Uterus (tissue), 4 donors: ENCODE measurements at places on chromosomes 11 and 22. TPM values are rescaled to one million over a fixed set of nuclear protein-coding genes. Genes with fewer than 3 reads are reported as not detected.

CHKB gene
- 75.6 TPM for total RNA-seq

RAB39A gene
- 0.26 TPM for total RNA-seq

SEPTIN5 gene
- 9.4 TPM for total RNA-seq

SEC14L6 gene
- 4.0 TPM for total RNA-seq

- H3K36me3 ChIP-seq, result no peaks in the 10 kb centered on the region
- no peaks in the 10 kb centered on the region for H3K4me1 ChIP-seq
- no peak overlapping the region for H3K27ac ChIP-seq
- DNase-seq, result no peak
Observed at GRCh38 chr11:77519847-77520246, 46.0 kb upstream of the PAK1 start.

DNA sequence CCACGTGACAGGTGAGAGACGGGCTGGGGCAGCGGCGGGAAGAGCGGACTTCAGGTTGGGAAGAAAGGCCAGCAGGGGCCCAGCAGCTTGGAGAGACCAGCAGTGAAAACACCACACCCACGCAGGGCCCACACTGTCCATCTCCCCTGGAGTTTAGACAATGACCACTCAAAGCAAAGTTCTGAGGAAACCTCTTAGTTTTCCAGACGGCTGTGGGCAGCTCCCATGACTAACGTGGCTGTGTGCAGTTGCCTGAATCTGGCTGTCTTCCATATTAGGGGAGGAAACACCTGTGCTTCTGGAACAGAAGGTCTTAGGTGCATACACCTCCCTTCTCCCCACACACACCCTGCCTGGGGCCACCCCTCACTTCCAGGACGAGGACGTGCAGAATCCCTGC, 70.6 kb upstream of the TTLL12 start:
- H3K4me3 ChIP-seq, result no peak overlapping the region
- no peak for DNase-seq
- H3K36me3 ChIP-seq, result no peaks in the 10 kb centered on the region
- H3K27me3 ChIP-seq, result no peaks in the 10 kb centered on the region
- H3K4me1 ChIP-seq, result no peaks in the 10 kb centered on the region

DNA sequence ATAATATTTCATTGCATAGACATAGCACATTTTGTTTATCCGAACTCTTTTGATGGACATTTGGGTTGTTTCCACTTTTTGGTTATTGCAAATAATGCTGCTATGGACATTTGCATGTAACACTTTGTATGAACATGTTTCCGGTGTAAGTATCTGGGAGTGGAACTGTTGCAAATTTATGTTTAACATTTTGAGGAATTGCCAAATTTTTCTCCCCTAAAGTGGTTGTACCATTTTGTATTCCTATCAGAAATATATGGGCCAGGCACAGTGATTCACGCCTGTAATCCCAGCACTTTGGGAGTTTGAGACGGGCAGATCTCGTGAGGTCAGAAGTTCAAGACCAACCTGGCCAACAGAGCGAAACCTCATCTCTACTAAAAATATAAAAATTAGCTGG, 16.0 kb downstream of the QSER1 start:
- no peaks in the 10 kb centered on the region for H3K4me1 ChIP-seq
- H3K4me3 ChIP-seq, result no peak overlapping the region
- no peak overlapping the region for H3K27ac ChIP-seq
- H3K27me3 ChIP-seq, result no peaks in the 10 kb centered on the region
- no peak for DNase-seq

DNA sequence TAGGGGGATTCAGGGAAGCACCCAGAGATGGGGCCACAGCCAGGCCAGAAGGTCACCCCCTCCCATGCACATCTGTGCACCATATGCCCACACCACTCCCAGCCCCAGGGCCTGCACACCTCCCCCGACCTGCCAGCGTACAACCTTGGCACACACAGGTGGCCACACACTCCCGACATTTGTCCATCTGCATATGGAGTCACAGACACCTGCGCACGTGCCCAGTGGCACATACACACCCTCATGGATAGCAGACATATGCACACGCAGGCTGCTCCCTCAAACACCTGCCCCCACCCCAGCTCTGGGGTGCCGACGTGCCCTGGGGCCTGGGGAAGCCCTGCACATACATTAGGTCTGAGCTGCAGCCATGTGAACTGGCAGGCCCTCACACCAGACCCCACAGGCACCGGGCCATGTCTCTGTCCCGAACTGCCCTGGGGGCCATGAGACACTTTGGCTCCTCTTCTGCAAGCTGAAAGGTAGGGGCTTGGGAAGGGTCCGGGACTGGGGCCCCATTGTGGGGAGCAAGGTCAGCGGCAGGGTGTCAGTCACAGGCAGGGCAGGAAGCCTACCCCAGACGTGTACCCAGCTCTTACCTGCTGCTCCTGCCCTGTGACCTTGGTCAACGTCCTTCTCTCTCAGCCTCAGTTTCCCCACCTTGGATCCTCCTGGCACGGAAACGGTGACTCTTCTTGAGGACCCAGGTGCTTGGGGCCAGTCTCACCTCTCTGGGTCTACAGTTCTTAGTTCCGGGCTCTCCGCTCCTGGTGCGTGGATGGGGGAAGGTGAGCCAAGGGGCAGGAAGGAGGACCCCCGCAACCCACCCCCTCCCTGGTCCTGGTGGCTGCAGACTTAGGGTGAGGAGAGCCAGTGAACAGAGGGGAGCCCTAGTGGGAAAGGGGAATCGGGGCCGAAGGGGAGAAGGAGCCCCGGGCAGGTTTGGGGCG, 579 bp upstream of the CABP7 start:
- H3K4me3 ChIP-seq, result no peak overlapping the region
- no peaks in the 10 kb centered on the region for H3K4me1 ChIP-seq
- no peak overlapping the region for H3K27ac ChIP-seq

GRCh38 chr11:9884601-9885000, 220.7 kb downstream of the SWAP70 start:
- DNase-seq, result no peak
- no peak overlapping the region for H3K4me3 ChIP-seq
- H3K4me1 ChIP-seq, result no peaks in the 10 kb centered on the region
- H3K36me3 ChIP-seq, result no peaks in the 10 kb centered on the region

DNA sequence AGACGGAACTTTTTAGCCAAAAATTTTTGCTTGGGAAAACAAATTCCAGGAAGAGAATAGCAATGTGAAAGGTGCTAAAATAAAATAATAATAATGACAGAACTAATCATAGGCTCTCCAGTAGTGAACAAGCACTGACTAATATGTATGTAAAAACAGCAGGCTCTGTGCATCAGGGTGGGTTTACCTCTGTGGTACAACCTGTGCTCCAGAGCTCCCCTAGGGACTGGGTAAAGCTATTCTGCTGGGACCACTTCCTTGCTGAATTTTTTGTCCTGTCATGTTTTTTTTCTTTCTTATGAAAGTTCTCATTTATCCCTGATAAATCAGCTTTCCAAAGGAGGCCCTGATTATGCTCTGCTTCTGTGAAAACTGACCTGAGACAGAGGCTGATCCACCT, 18.8 kb downstream of the LUZP2 start:
- H3K4me3 ChIP-seq, result no peak overlapping the region
- no peaks in the 10 kb centered on the region for H3K27me3 ChIP-seq
- no peak for DNase-seq
- H3K4me1 ChIP-seq, result no peaks in the 10 kb centered on the region

DNA sequence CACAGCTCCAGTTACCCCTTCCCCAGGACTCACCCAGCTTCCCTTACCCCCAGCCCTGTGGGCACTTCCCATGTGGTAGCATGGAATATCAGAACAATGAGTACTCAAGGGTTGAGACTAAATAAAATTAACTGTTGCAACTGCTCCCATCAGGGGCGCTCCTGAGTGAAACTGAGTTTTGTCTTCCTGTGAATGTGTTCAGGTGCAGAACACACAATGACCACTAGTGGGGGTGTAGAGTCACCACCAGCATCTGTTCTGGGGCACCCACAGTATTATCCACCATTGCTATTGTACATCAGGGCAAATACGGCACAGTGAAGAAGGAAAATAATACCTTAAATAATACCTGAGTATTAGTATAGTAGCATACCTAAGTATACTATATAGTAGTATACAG, 689.7 kb downstream of the TBC1D22A start:
- DNase-seq, result no peak
- H3K4me1 ChIP-seq, result no peaks in the 10 kb centered on the region
- H3K4me3 ChIP-seq, result no peak overlapping the region
- no peaks in the 10 kb centered on the region for H3K27me3 ChIP-seq
- H3K36me3 ChIP-seq, result no peaks in the 10 kb centered on the region

DNA sequence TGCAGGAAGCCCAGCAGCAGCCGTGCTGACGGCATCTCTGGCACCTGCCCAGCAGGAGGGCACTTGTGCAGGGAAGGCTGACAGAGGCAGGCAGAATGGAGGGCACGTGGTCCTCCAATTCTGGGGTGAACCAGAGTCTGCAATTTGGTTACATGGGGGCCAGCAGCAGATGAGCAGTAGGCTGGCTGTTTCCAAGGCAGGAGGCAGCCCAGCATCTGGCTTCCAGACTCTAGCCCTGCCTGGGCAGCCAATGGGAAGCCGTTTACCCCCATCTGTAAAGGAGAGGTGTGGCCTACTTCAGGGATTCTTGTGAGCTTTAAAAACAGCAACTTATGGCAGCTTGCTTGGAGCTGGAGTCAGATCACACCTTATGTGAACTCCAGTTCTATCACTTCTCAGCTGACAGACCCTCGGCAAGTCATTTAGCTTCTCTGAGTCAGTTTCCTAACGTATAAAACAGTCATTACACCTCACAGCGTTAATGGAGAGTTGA, 27.9 kb upstream of the RASL10A start:
- H3K4me1 ChIP-seq, result no peaks in the 10 kb centered on the region
- H3K27me3 ChIP-seq, result no peaks in the 10 kb centered on the region
- H3K4me3 ChIP-seq, result no peak overlapping the region
- no peak for DNase-seq

GRCh38 chr11:93740730-93741093, 583 bp downstream of the TAF1D start:
- no peaks in the 10 kb centered on the region for H3K27me3 ChIP-seq
- H3K36me3 ChIP-seq, result no peaks in the 10 kb centered on the region
- peak overlapping the region; percentile 94 for H3K27ac ChIP-seq

DNA sequence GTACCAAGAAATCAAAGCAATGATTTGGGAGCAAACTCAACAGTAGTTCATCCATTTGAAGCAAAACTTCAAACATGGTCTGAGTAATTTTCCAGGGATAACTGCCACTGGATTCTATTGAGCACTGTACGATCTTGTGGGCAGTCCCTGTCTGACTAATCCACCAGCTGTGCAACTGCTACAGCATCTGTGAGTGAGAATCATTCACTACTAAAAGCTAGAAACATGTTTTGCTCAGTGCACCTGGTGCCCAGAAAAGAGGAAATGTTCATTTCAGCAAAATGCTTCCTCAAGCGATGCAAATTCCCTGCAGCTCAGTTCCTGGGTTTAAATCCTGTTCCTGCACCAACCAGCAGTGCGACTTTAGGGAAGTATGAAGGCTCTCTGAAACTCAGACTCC, 1077.9 kb downstream of the DLG2 start:
- no peak overlapping the region for H3K4me3 ChIP-seq
- H3K27me3 ChIP-seq, result no peaks in the 10 kb centered on the region
- H3K4me1 ChIP-seq, result no peaks in the 10 kb centered on the region
- H3K27ac ChIP-seq, result no peak overlapping the region

GRCh38 chr11:64751136-64751535, 7.2 kb upstream of the RASGRP2 start:
- no peak for DNase-seq
- no peaks in the 10 kb centered on the region for H3K27me3 ChIP-seq
- H3K4me3 ChIP-seq, result no peak overlapping the region
- H3K27ac ChIP-seq, result no peak overlapping the region
- H3K4me1 ChIP-seq, result no peaks in the 10 kb centered on the region
